ENCODE measurements at places on chromosomes 7 and 10. TPM values are rescaled to one million over a fixed set of nuclear protein-coding genes. Genes with fewer than 3 reads are reported as not detected.

Gene ADGRA1
- not detected for total RNA-seq

DNA sequence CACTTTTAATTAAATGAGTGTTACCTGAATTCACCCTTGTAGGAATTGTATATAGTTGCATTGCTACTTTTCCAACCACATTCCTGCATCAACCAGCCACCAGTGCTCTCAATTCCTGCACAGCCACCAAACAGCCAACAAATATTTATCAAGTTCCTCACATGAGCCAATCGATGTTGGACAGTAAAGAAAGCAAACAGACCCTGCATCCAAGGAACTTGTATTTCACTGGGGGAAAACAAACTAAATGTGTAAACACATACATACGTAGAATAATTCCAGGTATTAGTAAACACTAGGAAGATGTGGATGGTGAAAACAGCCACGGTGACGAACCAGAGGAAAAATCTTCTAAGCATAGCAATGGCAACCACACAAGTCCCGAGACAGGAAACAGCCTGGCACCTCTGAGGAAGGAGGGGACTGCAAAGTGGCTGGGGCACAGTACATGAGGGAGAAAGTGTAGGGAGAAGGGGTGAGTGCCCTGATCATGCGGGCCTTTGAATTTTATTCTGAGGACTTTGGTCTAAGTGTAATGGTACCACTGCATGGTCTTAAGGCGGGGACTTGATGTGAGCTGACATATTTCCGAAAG lies 111.2 kb downstream of the XRCC2 start:
- DNase-seq = no peak

Gene ACHE
- 3.6 TPM for total RNA-seq

Gene EPHB4
- total RNA-seq = 107 TPM

Gene GLI3
- total RNA-seq = not detected

DNA sequence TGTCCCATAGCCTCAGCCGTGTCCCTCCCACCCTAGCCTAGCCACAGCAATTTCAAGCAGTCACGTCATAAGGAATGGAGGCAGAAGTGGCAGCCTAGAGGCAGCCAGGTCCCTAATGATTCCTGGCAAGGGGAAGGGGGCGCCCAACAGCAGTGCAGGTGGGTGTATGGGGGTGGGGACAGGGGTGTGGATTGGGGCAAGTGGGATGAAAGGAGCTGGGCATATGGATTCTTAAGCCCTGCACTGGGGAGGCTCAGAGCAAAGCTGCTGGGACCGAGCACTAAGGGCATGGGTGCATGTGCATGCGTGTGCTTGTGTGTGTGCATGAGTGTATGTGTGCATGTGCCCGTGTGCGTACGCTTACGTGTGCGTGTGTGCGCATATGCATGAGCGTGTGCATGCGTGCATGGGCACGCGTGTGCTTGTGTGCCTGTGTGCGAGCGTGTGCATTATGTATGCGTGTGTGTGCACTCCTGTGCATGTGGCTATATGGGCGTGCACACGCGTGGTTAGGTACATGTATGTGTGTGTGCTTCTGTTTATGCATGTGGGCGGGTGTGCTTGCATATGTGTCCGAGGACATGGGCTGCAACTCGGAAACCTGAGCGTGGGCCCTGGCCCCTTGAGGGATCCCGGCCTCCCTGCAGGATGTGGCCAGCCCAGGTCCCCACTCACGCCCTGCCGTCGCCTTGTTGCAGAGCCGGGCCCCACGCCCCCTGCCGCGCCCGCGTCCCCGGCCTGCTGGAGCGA lies 34.1 kb downstream of the SH2B2 start:
- no peak for DNase-seq

DNA sequence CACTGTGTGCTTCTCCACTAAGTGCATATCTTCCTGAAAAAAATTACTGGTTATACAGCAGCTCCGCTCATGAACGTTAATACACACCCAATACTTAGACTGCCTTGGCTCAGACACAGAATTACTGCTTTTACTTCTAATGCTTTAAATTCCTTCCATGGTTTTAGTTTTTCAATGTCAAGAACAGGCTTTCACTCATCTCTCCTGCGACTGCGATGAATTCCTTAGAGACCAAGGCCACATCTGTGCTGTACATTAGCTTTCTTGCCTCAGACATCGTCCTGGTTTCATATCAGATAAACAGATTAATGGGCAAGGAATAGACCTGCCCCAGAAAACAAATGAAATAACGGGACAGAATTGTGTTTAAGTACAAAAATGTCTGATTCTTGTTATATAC lies 120.2 kb downstream of the CYP26A1 start:
- DNase-seq = no peak

Gene CPXM2
- total RNA-seq = not detected

DNA sequence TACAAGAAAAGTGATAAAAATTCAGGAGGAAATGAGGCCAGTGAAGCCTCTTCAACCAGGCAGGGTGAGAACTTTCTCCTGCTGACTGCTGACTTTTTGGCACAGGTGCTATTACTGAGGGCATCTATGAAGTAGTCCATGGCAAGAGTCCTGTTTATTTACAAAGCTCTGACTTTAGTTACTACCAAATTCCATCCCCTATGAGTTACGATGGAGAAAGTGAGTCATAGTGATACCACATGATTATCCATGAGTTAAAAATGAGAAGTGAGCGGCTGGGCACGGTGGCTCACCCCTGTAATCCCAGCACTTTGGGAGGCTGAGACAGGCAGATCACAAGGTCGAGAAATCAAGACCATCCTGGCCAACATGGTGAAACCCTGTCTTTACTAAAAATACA lies 19.9 kb downstream of the CCDC3 start:
- no peak for DNase-seq

DNA sequence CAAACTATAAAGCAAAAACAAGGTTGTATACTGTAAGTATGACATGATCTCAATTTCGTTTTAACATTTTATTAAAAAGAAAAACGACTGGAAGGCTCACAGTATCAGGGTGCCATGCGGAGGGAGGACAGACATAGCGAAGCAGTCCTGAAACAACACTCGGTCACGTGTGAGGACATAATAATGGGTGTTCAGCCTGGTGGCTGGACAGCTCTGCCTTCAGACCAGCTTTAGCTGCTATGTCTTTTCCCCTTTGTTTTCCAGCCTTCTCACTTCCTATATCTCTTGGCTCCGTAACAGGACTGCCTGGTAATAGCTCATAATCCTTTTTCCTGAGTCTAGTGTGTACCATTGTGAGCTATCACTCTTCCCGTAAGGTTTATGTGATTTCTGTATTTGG lies 18.4 kb upstream of the KLF14 start:
- no peak for DNase-seq

DNA sequence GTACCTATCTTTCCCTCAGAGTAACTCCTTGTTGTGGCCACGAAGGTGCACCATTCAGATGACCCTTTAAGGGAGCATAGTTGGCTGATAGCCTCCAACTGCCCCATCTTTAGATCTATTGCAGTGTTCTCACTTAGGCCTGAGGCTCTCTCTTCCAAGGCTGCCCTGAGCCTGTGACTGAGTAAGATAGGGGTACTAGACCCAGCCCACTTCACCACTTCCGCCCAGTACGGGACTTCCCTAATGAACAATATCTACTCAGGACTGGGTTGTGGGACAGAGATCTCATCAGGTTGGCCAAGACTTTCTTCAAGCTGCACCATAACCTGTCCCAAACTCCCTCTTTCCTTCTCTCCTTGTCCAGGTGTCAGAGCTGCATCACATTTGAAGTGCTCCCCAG lies 5.7 kb upstream of the GNAI1 start:
- no peak for DNase-seq

DNA sequence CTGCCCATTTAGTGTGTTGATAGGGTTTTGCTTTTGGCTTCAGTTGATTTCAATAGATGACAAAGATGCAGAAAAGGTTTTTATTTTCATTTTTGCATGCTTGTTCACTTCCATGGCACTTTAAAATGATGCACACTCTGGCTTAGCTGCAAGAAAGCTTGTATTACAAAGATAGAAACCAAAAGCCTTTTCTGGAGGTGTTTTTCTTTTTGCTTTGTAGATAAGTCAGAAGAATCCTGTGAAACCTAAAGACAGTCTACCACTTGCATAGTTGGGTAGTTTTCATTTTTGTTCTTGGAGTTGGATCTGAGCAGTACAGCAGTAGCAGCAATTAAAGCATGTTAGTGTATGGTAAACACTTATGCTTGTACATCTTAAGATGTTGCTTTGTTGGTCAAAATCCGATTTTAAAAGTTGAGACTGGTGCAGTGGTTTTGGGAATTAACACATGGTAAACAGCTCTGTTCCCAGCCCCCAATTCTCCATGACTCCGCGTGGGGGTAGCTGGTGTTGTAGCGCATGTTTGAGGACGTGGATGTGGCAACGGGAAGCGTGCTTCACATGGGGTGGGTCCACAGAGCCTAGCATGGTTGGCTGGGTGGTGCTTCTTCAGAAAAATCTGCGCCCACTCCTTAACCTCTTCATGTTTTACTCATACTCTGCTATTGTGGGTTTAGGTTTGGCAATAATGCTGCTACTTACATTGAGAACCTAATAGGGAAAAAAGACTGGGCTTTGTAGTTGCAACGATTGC lies 19.8 kb downstream of the CCNY start:
- DNase-seq = no peak

DNA sequence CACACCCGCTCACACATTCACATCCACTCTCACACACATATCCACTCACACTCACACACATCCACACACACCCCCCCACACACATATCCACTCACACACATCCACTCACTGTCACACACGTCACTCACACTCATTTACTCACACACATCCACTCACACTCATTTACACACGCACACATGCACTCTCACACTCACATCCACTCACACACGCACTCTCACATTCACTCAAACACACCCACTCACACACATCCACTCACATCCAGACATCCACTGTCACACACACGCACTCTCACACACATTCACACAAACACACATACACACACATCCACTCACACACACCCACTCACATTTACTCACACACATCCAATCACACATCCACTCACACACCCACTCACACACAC lies 18.3 kb downstream of the PWWP2B start:
- DNase-seq = no peak

DNA sequence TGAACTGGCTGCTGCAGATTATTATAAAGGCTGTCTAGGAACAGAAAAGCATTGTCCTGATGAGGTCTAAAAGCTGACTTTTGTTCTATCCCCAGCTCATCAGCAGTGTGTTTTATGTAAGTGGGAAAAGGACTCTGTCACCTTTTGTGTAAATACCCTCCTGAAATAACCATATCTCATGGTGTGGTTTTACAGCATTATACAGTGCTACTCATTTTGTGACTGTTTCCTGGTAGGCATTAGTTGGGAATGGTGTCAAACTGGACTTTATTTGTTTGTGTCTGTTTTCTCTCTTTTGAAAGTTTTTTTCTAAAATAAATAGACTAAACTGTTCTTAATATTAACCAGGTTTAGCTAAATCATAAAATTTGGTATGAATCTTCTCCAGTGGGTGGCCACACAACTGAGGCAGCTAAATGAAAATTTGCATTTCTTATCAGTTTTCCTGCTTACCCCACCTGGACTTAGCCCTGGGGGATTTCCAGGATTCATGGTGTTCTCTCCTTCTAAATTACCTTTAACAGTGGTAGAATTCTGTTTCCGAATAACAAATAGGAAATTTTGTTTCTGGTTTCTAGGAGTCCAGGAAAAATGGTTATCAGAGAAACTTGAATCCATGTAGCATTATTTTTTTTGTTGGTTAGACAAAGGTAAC lies 140.9 kb downstream of the LHFPL3 start:
- no peak for DNase-seq

DNA sequence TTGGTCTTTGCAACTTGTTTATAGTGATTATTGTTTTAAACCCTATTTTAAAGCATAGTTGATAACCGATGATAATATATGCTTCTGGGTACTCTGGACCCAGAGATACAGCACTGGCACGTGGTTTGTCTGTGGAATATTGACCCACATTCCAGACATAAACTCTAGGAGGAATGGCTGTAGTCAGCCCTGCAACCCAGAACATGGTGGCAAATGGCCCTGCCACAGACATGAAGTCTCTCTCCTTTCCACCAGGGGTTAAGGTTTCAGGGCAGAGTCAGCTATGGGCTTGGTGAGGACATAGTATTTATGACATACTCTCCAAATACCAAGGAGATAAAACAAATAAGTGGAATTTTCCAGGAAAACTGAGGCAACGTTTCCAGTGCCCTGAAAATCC lies 83.6 kb downstream of the NAMPT start:
- no peak for DNase-seq

- no peak for DNase-seq
These were observed 18.8 kb downstream of the PTTG1IP2 start for GRCh38 chr7:90488220-90488619.
